ENCODE measurements at places on chromosomes 5 and 9.
A peak's percentile ranks its signal among the peaks of the same experiment; 100 is the strongest.

- DNase-seq, result no peak
These were observed 591.7 kb downstream of the CETN3 start for GRCh38 chr5:89817841-89818240.

DNA sequence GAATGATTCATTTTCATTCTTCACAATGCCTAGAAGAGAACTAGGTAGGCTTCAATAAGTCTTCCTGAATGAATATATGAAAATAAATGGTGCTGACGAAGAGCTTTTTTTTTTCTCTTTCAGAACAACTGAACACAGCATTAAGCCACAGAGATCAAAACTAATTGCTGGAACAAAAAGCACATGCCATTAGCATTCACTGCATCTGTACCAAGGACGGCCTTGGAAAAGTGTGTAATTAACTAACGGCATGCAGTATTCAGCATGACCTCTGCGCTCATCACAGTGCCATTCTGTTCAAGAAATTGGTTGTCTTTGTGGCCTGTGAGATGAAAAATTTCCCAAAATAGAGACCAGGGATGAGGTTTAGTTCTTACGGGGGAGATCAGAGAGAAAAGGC is 99.3 kb downstream of the NUDT12 start:
- DNase-seq, result no peak

DNA sequence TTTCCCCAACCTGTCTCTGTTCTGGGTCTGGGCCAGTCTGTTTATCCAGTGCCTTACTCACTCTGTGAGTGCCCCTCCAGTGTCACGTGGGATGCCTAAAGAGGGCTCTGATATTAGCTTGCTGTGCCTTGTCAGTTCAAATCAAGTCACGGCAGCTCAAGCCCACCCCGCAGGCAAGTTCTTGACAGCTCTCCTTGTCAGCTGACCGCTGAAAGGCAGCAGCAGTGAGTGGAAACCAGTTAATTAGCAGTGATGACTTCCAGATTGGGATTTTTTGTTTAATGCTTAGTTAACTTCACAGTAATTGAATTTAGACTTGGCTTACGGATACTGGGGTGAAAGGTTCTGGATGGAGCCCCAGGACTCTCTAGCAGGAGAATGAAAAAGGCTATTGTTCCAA is 210.1 kb downstream of the PSAT1 start:
- no peak for DNase-seq

DNA sequence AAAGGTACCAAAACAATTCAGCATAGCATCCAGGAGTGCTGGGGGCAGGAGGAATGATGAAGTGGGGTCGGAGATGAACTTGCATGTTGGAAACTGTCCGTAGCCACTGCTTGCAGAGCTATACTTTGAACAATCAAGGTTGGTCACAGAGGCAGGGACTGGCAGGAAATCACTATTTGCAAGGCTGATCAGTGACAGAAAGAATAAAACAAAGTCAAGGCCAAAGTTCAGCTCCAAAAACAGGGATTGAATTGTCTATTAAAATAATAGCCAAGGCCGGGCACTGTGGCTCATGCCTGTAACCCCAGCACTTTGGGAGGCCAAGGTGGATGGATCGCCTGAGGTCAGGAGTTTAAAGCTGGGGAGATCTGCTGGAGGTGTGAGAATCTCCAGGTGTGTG is 18.7 kb upstream of the SPRY4 start:
- no peak for DNase-seq

- no peak for DNase-seq
These were observed 28.2 kb downstream of the HAVCR1 start for GRCh38 chr5:157030692-157031091.

- DNase-seq, result no peak
These were observed 107.3 kb upstream of the PRRC1 start for GRCh38 chr5:127409921-127410675.

DNA sequence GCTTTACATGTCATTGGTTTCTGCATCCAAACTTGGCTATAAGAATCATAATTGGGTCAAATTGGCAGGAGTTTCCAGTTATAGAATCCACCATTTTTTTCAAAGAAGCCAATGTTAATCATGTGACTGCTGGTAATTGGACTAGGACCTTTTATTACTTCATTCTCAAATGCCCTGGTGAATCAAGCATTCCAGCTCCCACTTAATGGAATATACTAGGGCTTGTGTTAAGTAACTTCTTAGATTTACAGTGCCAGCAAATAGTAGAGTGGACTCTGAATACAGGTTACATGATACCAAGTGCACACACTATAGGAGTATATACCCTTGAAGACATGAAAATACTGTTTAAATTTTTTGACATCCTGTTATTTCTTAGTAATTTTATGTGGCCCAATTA is 96.7 kb downstream of the NUDT12 start:
- no peak for DNase-seq

- DNase-seq, result no peak
These were observed 39.7 kb upstream of the GABRP start for GRCh38 chr5:170743876-170744212.

GRCh38 chr9:134192311-134192950 is 28.1 kb upstream of the RNU6ATAC start:
- DNase-seq, result no peak

DNA sequence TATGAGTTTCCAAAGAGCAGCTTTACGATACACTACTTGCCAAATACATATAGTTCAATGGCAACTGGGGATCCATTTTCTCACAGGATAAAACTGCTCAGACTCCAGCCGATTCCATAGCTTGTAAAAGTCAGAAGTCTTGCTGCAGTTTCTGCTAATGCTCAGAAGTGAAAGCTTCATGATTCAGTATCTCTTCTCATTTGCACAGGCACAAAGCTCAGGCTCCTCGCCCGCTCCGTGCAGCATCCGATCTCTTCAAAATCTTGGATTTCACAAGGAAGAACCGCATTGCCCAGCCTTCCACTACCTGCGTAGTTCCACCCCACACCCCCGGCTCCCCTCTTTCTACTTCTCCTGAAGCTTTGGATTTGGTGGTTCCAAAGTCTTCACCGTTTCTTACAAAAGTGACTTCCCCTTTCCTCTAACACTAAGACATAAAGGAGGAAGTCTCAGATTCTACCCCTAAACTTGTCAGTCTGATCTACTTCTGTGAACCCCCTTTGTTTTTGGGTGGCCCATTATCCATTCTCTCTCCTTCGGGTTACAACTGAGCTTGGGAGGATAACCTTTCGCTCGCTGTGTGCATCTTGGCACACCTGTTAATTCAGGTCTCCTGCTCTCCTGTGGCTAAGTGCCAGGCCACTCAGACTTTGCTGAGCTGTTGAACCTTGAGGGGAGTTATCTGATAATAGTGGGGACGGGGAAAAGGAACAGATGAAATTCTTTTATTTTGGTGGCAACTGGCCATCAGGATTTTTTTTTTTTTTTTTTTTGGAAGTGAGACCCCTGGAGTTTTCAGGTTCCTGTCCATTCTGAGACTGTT is 194.1 kb downstream of the GNA14 start:
- DNase-seq, result no peak

GRCh38 chr5:92147266-92147665 is 764.1 kb upstream of the ARRDC3 start:
- DNase-seq, result no peak

DNA sequence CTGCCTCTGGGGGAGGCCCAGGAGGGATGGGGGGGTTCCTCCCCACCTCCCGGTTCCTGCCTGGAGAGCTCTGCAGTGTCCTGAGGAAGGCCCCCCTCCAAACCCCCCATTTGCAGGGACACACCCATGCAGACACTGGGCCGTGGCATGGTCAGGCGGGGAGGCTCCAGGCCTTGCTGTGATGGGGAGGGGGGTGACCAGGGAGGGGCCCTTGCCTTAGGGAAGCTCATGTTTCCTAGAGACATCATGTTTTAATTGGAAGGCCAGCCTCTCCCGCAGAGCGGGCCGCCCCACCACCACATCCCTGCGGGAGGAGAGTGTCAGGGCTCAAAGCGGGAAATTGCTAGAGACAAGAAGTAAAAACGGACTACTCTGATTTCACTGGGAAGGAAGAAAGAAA is 12.0 kb downstream of the PRRX2 start:
- no peak for DNase-seq

- no peak for DNase-seq
These were observed 7.6 kb downstream of the TGFBI start for GRCh38 chr5:136036293-136036911.

GRCh38 chr5:6631441-6631840 is 1.4 kb downstream of the NSUN2 start:
- DNase-seq, result no peak

- no peak for DNase-seq
These were observed 6.0 kb downstream of the ACTBL2 start for GRCh38 chr5:57476601-57477056.

DNA sequence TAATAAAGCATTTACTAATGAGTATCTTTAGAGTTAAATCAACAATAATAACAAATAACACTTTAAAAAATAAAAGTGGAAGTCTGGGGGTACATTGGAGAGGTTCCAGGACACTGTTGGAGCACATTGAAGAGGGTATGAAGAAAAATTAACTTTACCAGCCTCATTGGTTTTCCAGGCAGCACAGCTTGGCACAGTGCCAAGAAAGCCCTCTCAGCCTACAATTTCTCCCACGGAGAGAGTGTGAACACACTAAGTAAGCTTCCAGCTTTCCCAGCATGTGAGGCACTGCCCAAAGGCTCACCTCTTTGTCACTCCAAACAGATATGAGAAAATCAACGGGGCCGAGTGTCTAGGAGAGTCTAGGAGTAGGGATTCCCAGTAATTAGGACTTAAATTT is 1912.8 kb upstream of the NUDT12 start:
- DNase-seq, result no peak

DNA sequence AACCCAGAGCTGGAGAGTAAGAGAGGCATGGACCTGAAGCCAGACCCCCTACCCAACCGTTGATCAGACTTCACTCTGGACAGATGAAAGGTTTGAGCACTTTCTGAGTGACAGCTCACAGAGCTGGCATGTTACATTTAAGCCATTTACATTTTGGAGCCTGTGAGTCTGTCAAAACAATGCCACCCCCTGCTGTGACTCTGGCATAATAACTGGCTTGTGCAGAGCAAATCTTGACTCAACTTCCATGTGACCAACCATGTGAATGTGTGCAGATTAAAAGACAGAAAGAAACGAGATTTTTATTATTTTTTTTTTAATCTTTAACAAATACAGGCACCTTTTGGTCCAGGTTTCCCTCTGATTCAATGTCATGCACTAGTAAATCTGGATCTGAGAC is 48.5 kb downstream of the MFAP3 start:
- peak; percentile 67 for DNase-seq

- no peak for DNase-seq
These were observed 297.0 kb downstream of the SLIT3 start for GRCh38 chr5:169003721-169004541.

DNA sequence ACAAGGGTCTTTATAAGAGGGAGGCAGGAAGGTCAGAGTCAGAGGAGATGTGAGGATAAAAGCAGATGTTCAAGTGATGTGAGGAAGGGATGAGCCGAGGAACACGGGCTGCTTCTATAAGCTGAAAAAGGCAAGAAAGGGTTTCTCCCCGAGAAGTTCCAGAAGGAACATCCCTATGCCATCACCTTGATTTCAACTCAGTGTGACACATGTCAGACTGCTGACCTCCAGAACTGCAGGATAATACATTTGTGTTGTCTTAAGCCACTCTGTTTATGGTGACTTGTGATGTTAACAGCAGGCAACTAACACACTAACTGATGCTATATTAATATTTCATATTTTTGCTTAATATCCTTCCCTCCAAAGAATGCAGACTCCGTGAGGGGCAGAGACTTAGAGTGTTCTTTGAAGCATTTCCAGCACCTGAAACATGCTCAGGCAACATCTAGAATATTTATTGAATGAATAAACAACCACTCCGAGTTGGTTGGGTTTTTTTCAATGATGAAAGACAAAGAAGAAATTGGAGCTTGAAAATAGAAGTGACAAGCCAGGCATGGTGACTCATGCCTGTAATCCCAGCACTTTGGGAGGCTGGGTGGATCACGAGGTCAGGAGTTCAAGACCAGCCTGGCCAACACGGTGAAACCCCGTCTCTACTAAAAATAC is 77.6 kb upstream of the ADRA1B start:
- DNase-seq, result no peak

DNA sequence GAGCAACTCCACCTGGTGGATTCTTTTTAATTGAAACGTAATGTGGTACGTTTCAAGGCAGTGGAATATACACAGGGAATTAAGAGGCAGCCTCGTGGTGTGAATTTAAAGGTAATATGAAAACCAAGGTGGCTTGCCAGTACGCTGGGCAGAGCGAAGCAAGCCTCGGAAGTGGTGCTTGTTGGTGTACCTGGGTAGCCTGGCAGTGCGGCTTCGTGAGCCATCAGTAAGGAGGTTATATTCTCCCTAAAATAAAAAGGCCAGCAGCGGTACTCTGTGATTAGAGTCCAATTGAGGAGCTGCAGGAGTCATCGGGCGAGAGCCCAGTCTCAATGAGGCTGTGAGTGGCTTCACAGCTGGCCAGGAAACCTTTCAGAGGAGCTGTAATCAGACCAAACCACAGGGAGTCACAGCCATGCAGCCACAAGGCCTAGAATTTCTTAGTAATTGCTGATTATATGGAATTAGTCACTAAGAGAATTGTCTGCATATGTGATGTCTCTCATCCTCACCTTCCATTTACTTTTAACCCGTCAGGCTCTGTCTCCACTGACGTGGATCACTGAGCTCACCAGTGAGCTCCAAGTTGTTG is 57.7 kb downstream of the DCP2 start:
- DNase-seq, result no peak

- no peak for DNase-seq
These were observed 40.6 kb downstream of the GAPVD1 start for GRCh38 chr9:125302241-125302640.

DNA sequence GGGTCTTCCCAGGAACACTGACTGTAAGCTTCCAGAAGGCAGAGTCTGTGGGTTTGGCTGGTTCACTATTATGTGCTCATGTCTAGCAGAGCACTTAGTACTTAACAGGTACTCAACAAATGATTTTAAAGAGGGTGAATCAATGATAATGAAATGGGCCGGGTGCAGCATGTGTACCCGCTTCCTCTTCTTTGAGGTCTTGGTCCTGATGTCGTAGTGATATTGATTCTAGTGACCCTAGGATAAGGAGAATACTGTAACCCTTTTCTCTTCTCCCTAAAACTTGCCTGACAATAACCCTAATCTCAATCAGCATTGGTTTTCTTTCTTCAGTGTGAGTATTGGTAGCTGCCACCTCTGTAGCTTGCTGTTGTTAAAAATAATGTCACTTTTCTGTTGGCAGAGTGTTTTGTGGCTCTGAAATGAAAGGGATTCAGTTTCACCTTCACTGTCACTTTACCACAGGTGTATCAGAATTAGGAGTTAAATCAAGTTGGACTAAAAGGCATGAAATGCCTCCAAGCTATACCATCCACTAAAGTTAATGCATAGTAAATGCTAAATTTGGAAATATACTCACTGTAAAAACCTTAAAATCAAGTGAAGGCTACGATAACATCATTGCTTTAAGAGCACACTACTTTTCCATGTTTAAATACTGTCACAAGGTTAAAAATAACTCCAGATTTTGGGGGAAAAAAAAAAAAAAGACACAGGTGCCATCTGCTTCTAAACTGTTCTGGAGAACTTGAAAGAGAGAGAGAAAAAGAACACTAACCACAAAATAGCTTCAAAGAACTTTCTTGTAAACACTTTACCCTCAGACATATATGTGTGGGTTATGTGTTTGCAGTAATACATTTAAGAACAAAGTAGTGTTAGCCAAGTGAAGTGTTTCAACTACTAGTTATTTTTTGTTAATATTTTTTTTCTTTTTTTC is 6.0 kb downstream of the CAMK4 start:
- no peak for DNase-seq

GRCh38 chr5:174311531-174312269 is 266.2 kb downstream of the NSG2 start:
- no peak for DNase-seq

- no peak for DNase-seq
These were observed 62.4 kb upstream of the UBAC1 start for GRCh38 chr9:136023410-136024225.

- DNase-seq, result no peak
These were observed 39.5 kb downstream of the PRRT1B start for GRCh38 chr9:131584858-131585257.

GRCh38 chr5:131496400-131496713 is 138.7 kb downstream of the RAPGEF6 start:
- no peak for DNase-seq
